ENCODE measurements at places on chromosomes 1 and 21.

DNA sequence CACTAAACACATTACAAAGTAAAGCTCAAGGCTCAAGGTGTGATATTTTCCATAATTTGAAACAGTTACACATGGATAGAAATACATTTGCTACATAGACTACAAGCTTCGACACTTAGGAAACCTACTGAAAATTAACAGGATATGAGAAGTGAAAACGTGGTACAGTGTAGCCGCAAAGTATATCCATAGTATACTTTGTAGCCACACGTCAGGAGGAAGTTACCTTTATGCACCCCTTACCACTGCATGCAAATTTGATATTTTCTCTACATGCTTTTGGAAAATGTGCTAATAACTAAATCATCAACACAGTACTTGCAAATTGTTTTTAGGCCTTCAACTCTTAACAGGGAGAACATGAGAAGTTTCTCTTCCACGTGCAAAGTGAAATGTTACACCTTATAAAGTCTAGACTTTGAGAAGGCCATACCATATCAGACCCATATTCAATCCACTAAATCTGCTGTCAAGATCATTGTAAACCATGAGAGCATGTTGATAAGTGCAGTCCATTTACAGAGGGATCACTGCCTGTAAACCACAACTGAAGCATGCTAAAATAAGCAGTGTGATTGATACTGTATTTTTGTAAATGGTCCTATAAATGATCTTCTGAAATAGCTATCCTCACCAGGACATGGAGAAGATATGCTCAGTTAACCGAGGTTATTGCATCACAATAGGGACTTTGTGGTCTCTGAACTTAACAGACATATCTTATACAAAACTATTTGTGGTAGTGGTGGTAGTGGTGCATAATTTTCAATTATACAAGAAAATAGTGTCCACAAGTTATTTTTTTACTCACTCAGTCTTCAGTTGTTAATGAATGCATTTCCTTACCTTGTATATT, 64.7 kb downstream of the VAV3 start:
- no peak for DNase-seq

DNA sequence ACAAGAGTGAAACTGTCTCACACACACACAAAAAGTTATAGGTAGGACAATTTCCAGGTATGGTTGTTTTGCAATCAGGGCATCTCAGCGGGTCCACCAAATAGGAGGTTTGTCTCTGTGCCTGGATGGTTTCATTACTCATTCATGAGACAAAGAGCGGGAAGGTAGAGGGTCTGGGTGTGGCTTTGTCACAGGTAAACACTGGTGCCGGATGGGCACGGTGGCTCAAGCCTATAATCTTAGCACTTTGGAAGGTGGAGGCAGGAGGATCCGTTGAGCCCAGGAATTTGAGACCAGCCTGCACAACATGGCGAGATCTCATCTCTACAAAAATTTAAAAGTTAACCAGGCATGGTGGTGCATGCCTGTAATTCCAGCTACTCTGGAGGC, 16.3 kb upstream of the ERVH48-1 start:
- DNase-seq = no peak

GRCh38 chr1:110752941-110753725, 78.4 kb upstream of the KCNA3 start:
- DNase-seq = no peak

GRCh38 chr1:201507360-201507675, 395 bp upstream of the CSRP1 start:
- DNase-seq = no peak

DNA sequence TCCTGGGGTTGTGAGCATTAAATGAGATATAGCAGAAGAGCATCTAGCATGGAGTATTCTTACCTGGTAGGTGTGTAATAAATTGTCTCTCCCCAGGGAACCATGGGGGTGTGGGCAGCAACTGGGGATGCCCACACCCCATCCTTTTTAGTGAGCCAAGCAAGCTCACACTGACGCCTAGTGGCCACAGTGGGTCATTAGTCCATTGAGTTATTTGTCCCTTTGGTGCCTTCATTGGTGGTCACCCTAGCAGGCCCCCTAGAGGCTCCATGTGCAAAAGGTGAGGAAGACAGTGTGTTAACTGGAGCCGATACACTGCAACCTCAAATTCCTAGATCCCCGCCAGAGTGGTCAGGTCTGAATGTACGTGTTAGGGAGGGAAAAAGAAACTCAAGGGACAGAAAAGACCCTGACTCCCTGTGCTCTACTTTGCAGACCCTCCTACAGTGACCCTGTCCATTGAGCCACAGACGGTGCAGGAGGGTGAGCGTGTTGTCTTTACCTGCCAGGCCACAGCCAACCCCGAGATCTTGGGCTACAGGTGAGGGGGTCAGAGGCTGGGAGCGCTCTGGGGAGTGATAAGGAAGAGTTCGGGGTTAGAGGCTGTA, 93.3 kb upstream of the CD1D start:
- DNase-seq = no peak

DNA sequence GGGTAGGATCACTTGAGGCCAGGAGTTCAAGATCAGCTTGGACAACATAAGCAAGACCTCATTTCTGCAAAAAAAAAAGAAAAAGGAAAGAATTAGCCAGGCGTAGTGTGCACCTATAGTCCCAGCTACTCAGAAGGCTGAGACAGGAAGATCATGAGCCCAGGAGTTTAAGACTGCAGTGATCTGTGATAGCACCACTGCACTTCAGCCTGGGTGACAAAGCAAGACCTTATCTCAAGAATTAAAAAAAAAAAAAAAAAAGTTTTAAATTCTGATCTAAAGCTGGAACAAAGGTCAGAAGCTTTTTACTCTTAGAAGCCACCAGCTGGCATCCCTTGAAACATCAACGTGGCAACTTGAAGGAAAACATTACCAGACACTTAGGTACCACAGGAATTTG, 45.3 kb downstream of the HENMT1 start:
- no peak for DNase-seq

- DNase-seq = peak; percentile 49
Observed at GRCh38 chr1:93324486-93325464, 20.9 kb upstream of the DR1 start.

Data from amniotic stem cell (primary cell).